ENCODE measurements at places on chromosomes 7 and 10. TPM values are rescaled to one million over a fixed set of nuclear protein-coding genes. Genes with fewer than 3 reads are reported as not detected.

LAMB4 gene
- total RNA-seq: 0.08 TPM

TRIL gene
- 6.3 TPM for total RNA-seq

ACSM6 gene
- total RNA-seq: not detected

FAM180A gene
- 2.5 TPM for total RNA-seq

ZNF727 gene
- not detected for total RNA-seq

NPY gene
- total RNA-seq: not detected

CALHM3 gene
- total RNA-seq: not detected

CYP51A1 gene
- total RNA-seq: 119 TPM

ITPRIP gene
- total RNA-seq: 15.7 TPM

GATA3 gene
- total RNA-seq: not detected

CCNY gene
- 55.4 TPM for total RNA-seq

LBX1 gene
- total RNA-seq: 0.08 TPM

CYP3A5 gene
- 1.1 TPM for total RNA-seq

ANKRD16 gene
- 14.0 TPM for total RNA-seq

UBE2H gene
- 71.6 TPM for total RNA-seq

HYAL4 gene
- not detected for total RNA-seq

TAF3 gene
- 6.5 TPM for total RNA-seq

PSD gene
- 1.3 TPM for total RNA-seq

LRRC18 gene
- not detected for total RNA-seq

ABHD11 gene
- total RNA-seq: 14.8 TPM

MPP7 gene
- 2.7 TPM for total RNA-seq

HOXA4 gene
- 0.57 TPM for total RNA-seq

TMEM184A gene
- total RNA-seq: not detected

CCDC136 gene
- total RNA-seq: 9.9 TPM

ERVW-1 gene
- total RNA-seq: not detected

PRLHR gene
- total RNA-seq: not detected

AMPH gene
- total RNA-seq: 3.2 TPM

MSRB2 gene
- total RNA-seq: 12.0 TPM

BRI3 gene
- 22.5 TPM for total RNA-seq

CARD11 gene
- under 0.01 TPM for total RNA-seq

ASZ1 gene
- not detected for total RNA-seq

GSTO2 gene
- 3.4 TPM for total RNA-seq

MRPS33 gene
- 118 TPM for total RNA-seq

MMP21 gene
- total RNA-seq: 0.09 TPM

DLX6 gene
- not detected for total RNA-seq

DOCK1 gene
- total RNA-seq: 69.7 TPM

BTBD16 gene
- 0.09 TPM for total RNA-seq

FBH1 gene
- 61.4 TPM for total RNA-seq

HMX3 gene
- not detected for total RNA-seq

MUC12 gene
- total RNA-seq: not detected

TCERG1L gene
- not detected for total RNA-seq

CLDN3 gene
- total RNA-seq: not detected

LRRN3 gene
- total RNA-seq: 2.7 TPM

ACHE gene
- 0.16 TPM for total RNA-seq

Measured in fibroblast of the aortic adventitia (primary cell).